Fibroblast of skin of left biceps (primary cell): ENCODE measurements at places on chromosomes 7 and 10.

DNA sequence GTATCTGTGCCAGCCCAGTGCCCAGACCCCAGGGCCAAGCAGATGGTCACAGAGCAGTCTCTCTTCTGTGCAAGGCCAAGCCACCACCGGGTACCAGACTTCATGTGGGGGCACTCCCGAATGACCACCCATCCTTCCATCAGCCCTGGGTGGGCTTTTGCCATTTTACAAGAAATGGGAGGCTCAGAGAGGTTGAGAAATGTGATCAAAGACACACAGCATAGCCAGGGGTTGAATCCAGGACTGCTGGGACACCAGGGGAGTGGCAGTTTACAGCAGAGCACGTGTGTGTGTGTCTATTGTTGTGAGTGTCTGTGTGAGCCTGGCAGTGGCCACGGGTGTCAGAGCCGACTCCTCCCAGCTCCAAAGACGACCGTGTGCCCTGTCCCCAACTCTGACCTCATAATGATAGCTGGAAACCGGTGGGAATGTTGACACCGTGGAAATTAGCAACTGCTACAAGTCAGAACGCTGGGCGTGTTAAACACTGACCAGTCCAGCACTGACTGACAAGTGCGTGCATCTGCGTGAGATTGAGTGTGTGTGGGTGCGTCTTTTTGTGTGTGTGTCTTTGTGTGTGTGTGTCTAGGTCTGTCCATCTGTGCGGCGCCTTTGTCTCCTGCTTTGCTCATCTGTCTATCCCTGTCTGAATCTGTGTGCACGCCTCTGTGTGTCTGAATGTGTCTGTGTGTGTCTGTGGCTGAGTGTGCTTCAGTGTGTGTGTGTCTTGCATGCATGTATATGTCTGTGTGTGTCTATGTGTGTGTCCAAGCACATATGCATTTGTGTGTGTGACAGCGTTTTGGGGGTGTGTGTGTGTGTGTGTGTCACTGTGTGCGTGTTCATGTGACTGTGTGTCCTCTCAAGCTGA is 17.2 kb upstream of the SLC29A4 start:
- DNase-seq: no peak

DNA sequence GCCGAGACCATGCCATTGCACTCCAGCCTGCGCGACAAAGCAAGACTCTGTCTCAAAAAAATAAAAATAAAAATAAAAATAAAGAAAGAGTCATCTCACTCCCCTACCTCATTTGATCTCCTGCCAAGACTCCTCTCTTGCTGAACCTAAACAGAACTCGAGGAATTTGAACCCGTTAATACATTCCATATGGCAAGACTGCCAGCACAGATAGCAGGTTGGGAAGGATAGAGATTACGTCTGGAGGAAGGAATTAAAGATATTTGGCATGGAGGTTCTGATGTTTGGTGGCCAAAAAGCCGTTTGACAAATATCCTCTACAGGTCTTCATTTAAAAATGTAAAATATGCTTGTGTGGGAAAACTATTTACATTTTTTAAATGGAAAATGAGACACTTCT is 549.6 kb downstream of the HTR7 start:
- DNase-seq: peak; percentile 84

DNA sequence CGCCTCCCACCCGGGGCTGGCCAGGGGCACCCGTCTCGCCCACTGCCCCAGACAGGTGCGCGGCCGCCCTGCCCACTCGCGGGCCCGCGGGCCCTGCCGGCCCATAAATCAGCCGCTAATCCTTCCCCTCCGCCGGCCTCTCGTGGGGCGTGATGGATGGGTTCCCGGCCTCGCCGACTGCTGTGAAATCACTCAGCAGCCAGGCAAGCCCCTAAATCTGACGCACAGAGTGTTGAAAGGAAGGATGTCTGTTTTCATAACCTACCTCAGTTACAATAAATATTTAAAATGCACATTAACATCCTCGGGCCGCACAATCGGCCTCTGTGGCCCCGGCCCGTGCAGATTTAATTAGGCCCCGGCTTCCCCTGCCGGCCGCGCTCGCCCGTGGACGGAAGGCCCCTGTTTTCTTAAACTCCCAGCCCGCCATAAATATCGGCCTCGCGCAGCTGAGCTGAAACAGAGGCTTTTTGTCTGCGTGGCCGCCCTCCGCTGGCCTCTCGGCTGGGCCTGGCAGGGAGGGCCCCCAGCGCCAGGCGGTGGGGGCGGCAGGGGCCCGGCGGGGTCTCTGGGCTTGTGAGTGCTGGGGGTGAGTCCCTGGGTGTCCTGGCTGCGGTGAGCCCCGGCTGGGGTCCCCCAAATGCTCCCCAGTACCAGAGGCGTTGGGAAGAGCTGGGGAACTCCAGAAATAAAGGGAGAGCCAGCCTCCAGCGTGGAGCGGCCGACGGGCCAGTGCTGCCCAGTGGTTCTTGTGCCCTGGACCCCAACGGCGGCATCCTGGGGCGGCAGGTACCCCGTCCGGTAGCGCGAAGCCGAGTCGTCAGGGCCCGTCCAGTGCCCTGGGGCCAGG is 90.7 kb downstream of the UNCX start:
- no peak for DNase-seq

- no peak for DNase-seq
Observed at GRCh38 chr10:78650122-78650521, 418.6 kb upstream of the ZMIZ1 start.

DNA sequence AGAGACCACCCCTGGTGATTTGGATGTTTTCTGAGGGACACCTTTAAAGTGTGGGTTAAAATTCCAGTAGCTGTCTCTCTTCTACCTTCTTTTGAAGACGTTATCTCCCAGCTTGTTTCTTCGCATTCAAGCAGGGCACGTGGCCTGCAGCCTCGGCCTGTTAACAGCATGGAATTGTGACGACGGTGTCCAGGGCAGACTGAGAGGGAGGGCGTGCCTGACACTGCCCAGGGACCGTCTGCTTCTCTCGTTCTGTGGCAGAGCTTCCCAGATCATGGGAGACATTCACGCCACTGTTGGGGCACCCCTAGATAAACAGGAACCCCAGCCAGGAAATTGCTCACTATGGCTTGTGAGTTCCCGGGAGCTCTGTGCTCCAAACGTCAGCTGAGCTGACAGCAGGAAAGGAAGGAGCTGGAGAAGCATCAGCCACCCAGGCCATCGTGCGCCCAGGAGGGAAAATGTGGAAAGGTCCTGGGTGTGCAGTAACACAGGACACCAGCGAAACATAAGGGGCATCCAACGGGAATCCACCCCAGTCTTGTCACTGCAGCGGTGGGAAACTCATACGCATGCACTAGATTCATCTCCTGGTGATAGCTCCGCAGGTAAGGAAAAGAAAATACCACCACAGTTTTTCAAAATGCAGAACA is 41.1 kb upstream of the RBM33 start:
- no peak for DNase-seq

GRCh38 chr10:63491588-63492316 is 26.0 kb upstream of the JMJD1C start:
- peak; percentile 91 for DNase-seq

DNA sequence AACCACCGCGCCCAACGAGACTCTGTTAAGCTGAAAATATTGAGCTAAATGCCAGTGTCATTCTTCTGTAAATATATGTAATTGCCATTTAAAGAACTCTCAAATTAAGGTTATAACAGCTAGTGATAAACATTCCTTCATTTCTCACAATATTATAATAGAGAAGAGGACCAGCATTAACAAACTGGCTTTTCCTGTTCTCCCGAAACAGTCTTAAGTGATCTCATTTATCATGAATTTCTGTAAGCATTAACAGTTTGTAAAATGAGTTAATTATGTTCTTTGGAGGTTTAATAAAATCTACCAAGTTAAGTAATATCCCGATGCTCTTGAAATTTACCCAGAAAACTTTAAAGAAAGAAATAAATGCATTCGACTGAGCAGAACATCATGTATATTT is 352.8 kb downstream of the KCNMA1 start:
- DNase-seq: no peak

DNA sequence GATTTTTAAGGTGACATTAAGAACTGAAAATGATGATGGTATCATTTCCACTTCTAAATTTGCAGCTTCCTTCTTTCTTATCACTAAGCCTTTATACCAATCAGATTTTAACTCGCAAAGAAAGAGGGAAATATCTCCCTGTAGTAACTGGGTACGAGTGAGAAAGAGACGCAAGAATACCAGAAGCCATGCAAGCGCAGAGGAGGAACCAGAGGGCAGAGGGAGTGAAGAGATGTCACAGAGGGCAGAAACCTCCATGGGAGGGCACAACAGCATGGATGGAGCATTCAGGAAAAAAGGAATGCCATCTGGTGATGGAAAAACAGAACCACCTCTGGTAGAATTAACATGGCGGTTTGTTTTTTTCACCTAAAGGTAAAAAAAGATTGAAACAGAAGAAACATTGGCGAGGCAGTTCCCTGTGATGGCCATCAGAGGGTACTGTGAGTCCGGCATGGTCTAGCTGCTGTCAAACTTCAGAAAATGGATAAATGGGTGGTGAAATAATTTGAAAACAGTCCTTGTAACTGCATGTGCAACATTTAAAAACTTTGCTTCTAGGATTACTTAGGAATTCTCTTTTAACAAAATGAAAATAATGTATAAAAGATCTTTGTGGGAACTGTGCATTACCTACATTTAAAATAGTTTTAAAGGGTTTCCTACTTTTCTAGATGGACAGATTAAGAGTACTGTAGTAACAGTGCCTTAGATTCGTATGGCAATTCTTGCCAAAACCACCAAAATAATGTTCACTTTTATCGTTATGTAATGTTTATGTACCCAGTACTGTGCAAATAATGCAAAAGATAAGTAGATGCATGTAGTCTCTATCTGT is 91.8 kb downstream of the ARHGAP12 start:
- no peak for DNase-seq

- peak; percentile 28 for DNase-seq
Observed at GRCh38 chr7:101792051-101792681, 25.3 kb upstream of the CUX1 start.

GRCh38 chr10:110643653-110644597 is at the start of gene RBM20:
TSS of gene RBM20 (plus strand) at chr10:110644336. CDS start at chr10:110644455, 119 bp downstream.
- DNase-seq: no peak

DNA sequence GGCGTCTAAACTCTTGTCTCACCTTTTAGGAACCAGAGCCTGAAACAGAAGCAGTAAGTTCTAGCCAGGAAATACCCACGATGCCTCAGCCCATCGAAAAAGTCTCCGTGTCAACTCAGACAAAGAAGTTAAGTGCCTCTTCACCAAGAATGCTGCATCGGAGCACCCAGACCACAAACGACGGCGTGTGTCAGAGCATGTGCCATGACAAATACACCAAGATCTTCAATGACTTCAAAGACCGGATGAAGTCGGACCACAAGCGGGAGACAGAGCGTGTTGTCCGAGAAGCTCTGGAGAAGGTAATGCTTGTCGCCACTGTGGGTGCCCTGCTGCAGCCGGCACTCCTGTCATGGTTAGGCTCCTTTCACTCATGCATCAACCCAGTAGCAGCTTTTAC is 113.1 kb downstream of the ZMYND11 start:
- no peak for DNase-seq

GRCh38 chr7:2105917-2106316 is 126.8 kb downstream of the MAD1L1 start:
- no peak for DNase-seq

DNA sequence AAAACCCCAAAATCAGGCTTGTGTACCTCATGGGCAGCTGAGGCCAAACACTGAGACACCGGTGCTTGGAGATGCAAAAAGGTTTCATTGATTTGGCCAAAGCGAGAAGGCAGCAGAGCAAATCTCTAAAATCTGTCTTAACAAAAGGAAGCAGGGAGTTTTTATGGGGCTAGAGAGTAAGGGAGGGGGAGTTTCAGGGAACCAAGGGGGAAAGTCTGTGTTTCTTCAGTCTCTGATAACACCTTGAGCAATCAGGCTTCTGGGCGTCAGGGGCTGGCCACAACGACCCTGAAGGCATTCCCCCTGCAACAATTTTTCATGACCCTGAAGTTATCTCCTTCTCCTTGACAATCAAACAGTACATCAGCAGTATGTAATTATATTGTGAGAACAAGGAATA is 2.7 kb upstream of the ZNF786 start:
- no peak for DNase-seq

GRCh38 chr7:150332852-150333635 is 8.4 kb downstream of the RARRES2 start:
- no peak for DNase-seq

GRCh38 chr7:142319970-142320369 is 62.1 kb upstream of the PRSS58 start:
- no peak for DNase-seq

DNA sequence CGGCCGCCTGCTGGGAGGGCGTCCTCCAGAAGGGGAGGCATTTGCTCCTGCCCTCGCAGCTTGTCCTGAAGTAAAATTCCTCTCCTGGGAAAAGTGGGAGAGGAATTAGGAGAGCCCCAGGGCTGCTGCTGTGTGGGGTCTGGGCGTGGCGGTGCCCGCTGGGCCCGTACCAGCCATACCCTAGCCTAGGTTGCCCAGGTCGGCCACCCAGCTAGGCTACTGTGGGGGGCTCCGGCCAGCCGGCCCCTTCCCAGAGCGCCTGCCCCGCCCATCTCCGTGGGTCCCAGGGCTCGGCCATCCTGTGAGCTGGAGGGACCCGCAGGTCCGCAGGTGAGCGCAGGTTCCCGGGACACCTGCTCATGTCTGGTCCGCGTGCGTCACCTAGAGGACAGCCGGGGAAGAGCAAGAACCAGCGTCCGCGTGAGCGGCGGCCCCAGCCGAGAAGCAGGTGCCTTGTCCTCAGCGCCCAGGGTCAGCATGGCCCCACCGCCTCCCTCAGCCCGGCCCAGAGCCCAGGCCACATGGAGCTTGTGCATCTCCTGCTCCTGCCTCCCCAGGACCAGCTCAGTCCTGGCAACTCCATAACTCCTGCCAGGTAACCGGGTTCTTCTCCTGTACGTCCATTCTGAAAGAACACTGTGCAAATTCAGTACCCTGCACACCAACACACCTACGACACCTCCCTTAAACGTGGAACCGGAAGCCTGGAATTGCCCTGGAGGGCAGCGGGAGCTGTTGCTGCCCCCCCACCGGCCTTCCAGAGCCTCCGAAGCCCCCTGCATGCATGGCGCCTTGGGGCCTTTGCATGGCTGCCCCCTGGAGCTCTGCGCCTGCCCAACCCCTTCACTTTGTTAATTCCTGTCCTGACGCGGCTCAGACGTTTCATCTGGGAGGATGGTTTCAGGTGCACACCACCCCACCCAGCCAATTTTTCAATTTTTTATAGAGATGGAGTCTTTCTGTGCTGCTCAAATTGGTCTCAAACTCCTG is 22.8 kb upstream of the FOXL3 start:
- no peak for DNase-seq

DNA sequence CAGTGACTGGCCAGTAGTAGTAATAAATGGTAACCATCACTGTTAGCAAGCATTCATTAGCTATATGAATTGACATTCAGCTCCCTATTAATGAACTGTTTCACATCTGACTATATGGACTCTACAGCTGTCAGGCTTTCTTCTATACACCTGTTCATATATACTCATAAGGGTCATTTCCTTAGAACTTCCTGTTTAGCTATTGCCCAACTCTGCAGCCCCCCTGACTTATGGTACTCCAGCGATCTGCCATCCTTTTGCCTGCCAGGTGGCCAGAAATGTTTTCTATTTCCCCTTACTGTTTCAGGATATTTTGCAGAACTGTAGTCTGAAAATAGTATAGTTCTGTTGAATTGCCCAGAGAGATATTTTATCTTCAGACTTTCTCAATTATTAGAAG is 56.6 kb downstream of the TASOR2 start:
- no peak for DNase-seq

GRCh38 chr10:20993830-20994527 is 96.9 kb upstream of the NEBL start:
- no peak for DNase-seq
